Fibroblast of the conjunctiva (primary cell): ENCODE measurements at places on chromosomes 12 and 14.

DNA sequence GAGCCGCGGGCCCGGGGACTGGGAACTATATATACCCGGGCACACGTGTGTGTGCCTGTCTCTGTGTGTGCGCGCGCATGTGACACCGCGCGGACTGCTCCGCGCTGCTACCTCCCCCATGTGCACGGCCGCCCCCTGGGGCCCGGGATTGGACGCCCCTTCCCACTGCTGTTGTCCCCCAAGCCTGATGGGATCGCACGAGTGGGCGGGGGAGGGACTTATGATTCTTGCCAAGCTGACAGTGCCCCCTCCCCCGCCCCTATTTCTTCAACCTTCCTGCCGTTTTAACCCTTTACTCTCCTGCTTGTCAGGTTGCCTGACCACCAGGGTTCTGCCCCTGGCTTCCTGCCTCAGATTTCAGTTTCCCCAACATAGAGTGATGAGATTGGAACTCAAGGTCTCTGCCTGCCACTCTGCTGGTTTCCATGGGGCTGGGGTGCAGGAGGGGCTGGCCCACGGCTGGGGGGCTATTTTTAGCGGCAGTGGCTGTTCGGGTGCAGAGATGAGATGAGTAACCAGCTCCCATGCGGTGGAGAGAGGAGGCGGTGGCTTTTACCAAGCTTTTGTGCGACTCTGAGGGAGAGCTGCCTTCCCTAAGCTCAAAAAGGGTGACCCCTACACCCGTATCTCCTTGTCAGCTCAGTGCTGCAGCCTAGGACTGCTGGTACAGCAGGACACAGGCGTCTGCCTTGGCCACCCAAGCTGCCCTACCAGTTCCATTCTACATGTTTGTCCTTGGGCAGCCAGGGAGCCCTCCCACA, at the start of gene DDN:
Gene DDN (minus strand): TSS at position 5 of the 761 bp plus-strand sequence. CDS start 88 bp downstream, outside the sequence.
- DNase-seq: no peak

GRCh38 chr12:26648066-26648465, 184.9 kb downstream of the ITPR2 start:
- no peak for DNase-seq

DNA sequence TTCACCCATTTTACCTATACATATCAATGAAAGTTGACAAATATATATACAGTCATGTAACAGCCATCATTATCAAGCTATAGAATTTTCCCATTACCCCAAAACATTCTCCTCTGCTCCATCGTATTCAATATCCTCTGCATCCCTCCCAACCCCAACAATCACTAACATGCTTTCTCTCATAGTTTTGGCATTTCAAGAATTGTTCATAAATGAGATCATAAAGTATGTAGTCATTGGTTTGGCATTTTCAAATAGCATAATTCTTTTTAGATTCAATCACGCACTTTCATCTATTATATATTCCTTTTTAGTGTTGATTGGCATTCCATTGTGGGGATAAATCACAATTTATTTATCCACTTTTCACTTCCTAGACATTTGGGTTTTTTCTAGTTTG, 866.0 kb upstream of the TMEM132C start:
- no peak for DNase-seq

DNA sequence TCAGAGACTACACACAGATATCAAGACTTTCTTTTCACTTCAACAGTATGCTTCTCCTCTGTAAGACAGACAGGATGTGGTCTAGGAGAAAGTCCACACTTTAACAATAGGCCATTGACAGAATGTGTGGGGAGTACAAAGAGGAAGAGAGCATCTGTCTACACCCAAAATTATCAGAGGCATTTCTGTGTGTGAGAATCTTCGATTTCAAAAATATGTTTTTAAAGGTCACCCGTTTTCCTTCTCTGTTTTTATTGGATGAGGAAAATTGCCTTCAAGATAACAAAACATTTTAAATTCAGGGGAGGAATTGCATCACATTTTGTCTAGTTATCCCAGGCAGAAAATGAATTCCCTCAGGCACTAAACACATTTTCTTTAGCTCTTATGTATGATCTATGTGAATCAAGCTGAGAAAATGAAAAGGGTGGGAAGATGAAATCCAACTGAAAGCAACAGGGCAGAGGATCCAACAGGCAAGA, 16.4 kb downstream of the NAV3 start:
- peak; percentile 27 for DNase-seq

- DNase-seq: no peak
These were observed 82.9 kb upstream of the DYNC1H1 start for GRCh38 chr14:101881426-101881825.

- DNase-seq: no peak
These were observed 95.4 kb upstream of the EVL start for GRCh38 chr14:99969673-99970322.

- DNase-seq: no peak
These were observed 23.3 kb downstream of the GABARAPL1 start for GRCh38 chr12:10235761-10236631.

- no peak for DNase-seq
These were observed 216.0 kb upstream of the PRKD1 start for GRCh38 chr14:30143627-30144026.

DNA sequence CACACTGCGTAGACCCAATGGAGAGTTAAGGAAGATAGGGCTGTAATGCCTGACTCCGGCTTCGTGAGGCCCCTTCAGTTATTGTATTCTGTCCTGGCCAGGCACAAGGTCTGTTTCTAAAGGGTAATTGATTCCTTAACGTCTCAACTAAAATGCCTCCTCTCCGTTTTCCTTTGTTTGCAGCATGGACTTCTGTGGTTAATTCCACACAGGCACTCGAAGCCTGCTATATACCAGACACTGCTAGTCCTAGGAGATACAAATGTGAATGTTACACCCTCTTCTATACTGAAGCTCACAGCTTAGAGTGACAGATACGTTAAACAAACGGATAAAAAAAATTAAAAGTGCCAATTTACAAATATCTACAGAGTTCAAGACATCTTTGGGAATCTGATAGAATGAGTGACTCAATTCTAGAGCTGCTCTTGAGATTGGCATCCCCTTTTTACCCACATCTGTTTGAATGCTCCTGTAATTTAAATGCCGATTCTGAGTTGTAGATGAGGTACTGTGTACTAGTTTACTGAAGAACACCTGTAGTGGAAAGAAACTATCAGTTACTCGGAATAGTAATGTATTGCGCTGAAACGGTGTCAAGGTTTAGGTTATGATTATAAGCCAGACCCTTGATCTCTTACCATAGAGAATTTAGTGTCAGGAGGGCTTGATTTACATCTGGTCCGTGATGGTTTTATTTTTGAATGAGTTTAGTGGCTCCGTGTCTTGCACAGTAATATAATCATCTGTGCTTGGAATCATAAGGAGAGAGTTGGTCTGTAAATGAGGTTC, 784 bp downstream of the PSMA6 start:
- no peak for DNase-seq

GRCh38 chr14:101828046-101828445, 66.5 kb downstream of the PPP2R5C start:
- DNase-seq: no peak

DNA sequence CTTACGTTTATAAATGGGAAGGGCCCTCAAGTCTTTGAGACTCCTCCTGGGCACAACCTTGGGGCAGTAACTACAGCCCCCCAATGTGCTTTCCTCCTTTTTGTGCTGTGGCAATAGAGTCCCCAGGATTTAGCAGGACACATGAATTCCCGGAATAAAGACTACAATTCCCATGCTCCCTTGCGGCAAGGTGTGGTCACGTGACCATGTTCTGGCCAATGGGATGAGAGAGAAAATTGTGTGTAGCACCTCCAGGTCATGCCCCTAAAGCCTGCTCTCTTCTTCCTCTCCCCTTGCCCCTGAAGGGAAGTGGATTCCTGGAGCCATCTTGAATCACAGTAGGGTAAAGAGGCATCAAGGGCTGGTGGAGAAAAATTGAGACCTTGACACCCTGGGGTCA, 295.1 kb upstream of the SFSWAP start:
- DNase-seq: no peak

DNA sequence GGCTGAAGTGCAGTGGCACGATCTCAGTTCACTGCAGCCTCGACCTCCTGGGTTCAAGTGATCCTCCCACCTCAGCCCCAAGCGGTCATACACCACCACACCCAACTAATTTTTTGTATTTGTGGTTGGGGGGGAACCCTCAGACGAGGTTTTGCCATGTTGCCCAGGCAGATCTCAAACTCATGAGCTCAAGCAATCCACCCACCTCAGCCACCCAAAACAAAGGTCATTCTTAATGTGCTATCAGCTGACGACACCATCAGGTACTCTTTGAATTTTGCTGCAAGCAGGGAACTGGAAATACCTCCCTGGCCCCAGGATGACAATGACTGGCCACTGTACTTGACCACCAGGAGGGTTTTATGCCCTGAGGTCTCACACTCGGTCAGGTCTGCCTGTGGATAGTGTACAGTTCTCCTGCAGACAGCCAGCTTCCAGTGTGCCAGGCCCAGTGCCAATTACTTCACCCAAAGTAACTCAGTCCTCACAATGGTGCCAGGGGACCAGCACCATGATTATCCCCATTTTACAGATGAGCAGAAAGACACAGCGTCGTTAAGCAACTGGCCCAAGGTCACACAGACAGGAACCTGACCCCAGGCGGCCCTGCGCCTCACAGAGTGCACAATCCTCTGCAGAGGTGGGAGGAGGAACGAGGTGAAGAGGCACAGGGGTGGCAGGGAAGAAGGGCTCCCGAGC, 42.9 kb downstream of the ITPK1 start:
- DNase-seq: no peak

GRCh38 chr12:43029971-43030370, 440.4 kb upstream of the PRICKLE1 start:
- no peak for DNase-seq

DNA sequence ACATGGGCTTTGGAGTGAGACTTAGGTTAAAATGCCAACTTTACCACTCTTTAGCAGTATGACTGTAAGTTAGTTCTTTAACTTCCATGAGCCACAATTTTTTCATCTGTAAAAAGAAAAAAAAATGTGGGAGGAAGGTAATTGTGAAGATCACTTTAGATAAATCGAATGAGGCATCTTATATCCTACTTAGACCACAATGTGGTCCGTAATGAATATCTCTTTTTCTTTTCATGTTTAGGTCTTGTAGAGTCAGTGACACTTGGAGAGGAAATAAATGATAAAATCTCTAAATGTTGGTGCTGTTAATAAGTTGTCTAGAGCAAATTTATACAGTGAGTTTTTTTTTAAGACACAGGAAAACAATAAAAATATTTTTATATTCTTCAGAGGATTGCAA, 34.3 kb downstream of the RGS6 start:
- DNase-seq: no peak

- no peak for DNase-seq
These were observed 164.4 kb downstream of the CAND1 start for GRCh38 chr12:67433385-67434175.

GRCh38 chr12:20426191-20426590, 57.9 kb downstream of the PDE3A start:
- DNase-seq: peak; percentile 49

- no peak for DNase-seq
These were observed 4.9 kb upstream of the LRIG3 start for GRCh38 chr12:58925111-58925611.

DNA sequence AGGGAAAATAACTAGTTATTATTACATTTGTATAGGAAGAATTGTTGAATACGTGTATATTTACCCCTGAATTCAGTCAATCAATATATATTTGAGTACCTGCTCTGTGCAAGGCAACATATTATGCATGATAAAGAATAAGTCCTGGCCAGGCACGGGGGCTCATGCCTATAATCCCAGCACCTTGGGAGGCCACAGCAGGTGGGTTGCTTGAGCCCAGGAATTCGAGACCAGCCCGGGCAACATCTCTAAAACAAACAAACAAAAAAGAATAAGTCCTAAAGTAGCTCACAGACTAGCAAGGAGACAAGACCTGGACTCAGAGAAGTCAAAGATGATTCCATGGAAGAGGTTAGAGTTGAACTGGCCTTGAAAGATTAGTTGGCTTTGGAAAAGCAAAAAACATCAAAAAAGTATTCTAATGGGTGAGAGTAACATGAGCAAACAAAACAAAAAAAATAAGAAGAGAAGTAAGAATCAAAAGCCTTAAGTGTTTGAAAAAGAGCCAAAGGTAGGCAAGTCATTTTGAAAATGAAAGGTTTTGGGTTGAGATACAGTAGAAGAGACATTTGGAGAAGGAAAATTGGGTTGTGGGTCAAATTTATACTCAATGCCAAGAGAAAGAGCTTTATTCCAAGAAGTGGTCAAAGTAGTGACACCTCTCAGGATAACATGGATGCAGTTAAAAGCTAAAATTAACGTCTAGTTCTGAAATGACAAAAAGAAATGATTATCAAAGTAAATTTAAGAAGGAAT, 115.2 kb upstream of the BCAT1 start:
- DNase-seq: no peak

DNA sequence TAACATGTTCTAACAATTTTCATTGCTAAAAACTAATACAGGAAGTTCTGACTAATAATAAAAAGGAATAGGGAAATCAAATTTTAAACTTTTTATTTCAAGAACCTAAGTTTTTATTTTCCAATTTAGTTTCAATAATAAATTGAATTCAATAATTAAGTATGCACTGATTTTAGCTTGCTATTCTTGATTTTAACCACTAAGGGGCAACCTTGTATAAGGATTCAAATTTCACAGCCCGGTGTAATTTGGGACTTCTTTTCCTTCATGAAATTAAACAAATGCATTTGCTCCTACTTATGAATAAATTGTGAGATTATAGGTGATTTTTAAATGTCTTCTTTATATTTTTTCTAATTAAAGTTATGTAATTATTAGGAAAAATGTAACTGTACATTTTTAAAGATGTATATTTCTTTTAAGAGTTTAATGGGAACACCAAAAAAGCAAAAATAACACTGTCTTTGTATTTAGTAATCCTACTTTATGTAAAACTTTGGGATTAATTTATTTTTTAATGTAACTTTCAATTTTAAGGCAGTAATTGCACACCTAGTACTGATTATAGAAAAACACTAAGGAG, 241.4 kb upstream of the PDZRN4 start:
- peak; percentile 18 for DNase-seq

- no peak for DNase-seq
These were observed 93.4 kb downstream of the APAF1 start for GRCh38 chr12:98738539-98738938.

DNA sequence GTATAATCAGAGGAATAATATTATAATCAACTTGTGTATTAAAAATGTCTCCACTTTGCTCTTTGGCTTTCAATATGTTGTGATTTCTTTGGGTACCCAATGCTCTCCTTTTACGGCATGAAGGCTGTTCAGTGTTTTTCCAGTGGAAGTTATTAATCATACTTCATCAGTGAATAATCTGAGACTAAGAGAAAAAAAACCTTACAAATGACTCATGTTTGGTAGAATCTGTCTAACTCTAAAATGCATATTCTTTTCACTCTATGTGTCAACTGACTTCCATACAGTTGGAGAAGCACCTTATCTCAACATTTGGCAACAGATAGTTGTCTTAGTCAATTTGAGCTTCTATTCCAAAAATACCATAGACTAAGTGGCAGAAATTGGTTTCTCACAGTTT, 82.2 kb downstream of the PTPRO start:
- DNase-seq: no peak

DNA sequence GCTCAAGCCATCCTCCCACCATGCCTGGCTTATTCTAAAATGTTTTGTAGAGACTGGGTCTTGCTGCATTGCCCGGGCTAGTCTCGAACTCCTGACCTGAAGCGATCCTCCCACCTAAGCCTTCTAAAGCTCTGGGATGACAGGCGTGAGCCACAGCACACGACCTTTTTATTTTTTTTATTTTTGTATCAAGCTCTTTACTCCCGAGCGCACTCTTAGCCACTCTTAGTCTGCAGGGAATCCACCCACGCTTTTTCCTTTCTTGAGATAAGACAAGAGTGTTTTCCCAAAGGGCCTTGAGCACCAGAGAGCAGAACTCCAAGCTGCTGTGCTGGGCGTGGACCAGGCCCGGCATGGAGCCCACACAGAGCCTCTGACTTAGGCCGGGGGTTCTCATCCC, 23.4 kb downstream of the MAP1LC3B2 start:
- DNase-seq: no peak

GRCh38 chr14:88179716-88180115, 143.4 kb downstream of the KCNK10 start:
- no peak for DNase-seq
